ENCODE measurements at places on chromosomes 7 and 10. TPM values are rescaled to one million over a fixed set of nuclear protein-coding genes. Genes with fewer than 3 reads are reported as not detected.

TYW1B gene
- total RNA-seq: 2.3 TPM

PLAC9 gene
- total RNA-seq: not detected

DNAJC12 gene
- total RNA-seq: 0.92 TPM

VSTM2A gene
- total RNA-seq: not detected

SPAG6 gene
- not detected for total RNA-seq

PAX4 gene
- total RNA-seq: not detected

DNA sequence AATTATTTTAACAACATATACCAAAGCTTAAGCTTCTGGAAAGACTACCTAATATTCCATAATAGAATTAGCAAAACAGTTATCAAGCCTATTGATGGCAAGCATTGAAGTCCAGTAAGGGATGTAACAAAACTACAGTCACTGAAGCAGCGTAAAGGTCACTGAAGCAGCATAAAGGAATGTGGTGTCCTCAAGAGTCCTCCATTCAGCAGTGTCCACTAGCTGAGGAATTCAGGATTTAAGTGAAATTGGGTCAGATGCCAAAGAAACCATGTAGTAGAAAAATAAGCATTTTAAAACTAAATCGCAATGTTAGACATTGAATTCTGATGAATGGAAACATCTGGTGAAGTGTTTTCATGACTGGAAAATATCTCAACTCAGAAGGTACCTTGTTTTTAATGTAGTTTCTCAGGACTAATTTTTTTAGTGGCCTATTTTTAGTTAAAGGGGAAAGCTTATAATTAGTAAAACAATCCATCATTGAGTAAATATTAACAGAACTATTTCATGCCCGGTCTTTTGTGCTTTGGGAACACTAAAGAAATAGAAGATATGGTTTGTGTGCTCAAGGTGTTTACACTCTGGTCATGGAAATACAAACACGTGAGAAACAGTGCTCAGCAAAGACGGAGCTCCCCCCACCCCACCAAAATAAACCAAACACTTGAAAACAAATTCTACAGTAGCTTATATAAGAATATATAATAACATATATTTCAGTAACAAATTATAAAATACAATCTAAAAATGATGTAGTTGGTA, 121.4 kb downstream of the CDK14 start:
- DNase-seq: no peak

DNA sequence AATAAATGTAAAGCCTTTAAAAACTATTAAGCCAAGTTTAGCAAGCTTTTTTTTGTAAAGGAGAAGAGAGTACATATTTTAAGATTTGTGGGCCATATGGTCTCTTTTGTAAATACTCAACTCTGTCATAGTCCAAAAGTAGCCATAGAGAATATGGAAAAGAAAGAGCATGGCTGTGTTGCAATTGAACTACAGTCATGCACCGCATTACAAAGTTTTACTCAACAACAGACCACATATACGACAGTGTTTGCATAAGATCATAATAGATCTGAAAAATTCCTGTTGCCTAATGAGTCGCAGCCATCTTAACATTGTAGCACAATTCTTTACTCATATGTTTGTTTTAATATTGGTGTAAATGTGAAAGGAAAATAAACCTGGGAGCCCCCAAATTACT, 440.8 kb downstream of the HTR7 start:
- DNase-seq: no peak

GRCh38 chr10:114420811-114421485, 16.6 kb upstream of the AFAP1L2 start:
- DNase-seq: no peak

DNA sequence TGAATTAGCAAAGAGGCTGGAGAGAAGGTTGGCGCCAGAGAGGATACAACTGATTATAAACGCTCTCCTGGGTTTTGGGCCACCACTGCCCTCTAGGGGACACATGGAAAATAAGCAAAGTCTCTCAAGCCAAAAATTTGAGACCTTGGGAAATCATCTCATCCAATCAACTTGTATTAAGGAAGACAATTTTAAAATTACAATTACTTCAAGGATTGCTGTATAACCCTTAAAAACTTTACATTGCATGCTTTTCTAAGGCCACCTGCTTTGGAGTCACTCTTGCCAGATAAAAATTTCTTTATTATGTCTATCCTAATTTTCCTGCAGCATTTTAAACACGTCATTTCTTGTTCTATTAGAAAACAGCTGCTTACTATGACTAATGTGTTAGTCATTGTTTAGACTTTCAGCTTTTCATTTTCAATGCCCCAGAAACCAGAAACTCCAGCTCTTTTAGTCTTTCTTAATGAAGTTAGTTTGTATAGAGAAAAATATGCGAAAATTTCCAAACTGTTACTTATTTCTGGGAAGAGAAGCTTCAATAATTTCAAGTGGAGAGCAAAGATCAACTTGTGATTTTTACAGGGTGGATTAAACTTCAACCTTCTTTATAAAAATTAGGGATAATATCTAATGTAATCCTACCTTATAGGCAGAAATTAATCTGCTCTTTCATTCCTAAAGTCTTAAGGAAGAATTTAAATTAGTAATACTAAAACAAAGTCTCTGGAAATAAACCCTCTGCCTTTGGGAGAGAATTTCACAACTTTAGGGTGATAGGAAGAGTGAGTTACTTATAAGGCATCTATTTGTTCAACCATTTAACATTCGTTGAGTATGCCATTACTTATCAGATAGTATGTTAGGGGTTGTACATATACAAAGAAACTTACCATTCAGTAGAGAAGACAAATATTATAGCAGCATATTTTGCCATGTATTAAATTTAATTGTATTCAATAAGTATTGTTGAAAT, 20.6 kb upstream of the RHOBTB1 start:
- DNase-seq: peak; percentile 27

DNA sequence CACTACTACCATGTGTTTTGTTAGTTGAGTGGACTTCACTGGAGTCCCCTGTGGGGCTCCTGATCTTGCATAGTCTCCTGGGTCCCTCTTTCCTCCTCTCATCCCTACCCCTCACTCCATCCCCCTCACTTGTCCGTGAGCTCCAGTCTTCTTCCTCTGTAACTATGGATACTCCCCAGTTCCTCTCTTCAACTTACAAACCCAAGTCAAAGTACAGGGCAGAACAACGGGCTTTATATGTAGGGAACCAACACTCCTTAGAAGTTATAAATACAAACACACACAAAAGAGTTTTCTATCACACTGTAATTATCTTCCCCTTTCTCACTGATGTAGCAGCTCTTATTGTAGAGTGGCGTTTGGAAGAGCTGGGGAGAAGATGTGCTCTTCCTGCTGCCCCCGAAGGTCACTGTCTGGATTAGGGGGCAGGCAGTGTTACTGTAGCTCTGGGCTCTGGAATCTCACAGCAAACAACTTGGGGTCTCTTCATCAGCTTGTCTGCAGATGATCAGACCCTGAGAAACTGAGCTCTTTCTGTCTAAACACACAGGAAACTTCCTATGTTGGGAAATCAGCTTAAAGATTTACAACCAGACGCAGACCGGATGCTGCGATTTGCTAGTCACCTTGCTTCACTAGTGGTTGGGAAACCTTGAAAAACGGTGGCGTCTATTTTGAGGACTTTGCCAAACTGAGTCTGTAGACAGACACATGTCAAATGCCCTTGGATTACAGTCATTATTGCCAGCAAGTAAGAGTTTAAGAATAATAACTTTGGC, 13.6 kb downstream of the SNX10 start:
- no peak for DNase-seq

DNA sequence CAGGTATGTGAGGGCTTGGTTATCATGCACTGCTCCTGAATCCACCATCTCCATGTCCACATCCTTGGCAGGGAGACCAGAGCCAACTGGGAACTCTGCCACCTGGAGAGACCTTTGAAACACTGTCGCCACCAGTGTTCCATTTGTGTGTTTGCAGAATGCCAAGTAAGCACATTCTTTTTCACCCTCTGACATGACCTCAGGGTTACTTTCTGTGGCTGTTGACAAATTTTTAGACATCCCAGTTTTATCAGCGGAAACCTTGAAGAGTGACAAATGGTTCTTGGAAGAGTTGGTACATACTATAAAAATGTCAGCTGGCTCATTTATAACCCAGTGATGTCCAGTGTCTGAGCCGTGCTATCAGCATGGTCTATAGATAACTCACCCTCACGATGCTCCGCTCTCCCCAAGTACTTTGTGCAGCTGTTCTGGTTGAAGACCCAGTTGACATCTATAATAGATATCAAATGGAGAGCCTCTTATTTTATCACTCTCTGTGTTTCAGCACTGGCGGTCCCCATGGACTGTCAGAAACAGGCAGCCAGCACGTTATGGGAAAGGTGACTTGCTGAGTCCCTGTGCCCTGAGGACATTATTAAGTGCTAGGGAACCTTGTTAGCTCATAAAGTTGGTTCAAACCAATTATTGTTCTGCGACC, 563.1 kb upstream of the GALNT17 start:
- no peak for DNase-seq

DNA sequence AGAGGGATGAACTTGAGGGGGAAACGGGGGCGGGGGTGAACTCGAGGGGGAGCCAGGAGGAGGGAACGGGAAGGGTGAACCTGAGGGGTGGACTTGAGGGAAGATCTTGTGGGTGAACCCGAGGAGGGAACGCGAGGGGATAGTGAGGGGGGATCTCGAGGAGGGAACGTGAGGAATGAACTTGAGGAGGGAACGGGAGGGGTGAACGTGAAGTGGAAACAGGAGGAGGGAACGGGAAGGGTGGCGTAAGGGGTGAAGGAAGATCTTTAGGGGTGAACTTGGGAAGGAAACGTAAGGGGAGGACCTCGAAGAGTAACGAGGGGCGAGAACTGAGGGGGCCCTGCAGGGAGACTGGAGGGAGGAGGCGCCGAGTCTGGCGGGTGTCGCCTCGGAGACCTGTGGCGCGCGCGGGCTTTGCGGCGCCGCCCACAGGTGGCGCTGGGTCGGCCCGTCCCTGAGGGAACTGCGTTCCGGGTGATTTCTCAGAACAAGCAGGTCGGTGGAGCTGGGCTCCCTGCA, 651 bp downstream of the MYO3A start:
- no peak for DNase-seq

- DNase-seq: no peak
These were observed 10.3 kb upstream of the RASSF4 start for GRCh38 chr10:44949127-44949802.

- no peak for DNase-seq
These were observed 1149.5 kb upstream of the POT1 start for GRCh38 chr7:126079151-126079550.

DNA sequence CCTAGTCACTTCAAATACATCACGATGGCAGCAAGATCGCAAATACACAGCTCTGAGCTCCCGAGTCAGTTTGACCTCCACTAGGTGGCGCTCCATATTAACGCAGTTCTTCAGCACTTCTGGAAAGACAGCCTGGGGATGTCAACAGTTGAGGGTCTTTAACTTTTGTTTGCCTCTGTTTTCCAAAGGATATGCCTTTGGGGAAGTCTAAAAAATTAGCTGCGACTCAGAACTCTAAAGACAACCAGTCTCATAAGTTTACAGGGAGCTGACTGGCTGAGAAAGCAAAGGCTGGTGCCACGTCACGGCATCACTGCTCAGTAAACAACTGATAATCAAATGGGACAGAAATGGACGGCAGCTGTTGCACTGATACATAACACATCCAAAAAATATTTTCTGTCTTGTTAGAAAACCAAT, 458.8 kb downstream of the SORCS1 start:
- no peak for DNase-seq

DNA sequence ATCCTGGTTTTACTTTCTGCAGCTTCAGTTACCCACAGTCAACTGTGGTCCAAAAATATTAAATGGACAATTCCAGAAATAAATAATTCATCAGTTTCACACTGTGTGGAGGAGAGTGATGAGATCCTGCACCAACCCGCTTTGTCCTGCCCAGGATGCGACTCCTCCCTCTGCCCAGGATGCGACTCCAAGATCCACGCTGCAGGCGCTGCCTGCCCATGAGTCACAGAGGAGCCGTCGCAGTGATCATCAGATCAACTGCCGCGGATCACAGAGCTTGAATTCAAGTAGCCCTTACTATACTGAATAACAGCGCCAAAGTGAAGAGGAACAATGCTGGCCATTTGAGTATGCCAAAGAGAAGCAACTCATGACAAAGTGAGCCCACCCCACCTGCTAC, 61.5 kb downstream of the GRB10 start:
- no peak for DNase-seq

GRCh38 chr7:102189756-102190155, 96.9 kb upstream of the SH2B2 start:
- DNase-seq: no peak

DNA sequence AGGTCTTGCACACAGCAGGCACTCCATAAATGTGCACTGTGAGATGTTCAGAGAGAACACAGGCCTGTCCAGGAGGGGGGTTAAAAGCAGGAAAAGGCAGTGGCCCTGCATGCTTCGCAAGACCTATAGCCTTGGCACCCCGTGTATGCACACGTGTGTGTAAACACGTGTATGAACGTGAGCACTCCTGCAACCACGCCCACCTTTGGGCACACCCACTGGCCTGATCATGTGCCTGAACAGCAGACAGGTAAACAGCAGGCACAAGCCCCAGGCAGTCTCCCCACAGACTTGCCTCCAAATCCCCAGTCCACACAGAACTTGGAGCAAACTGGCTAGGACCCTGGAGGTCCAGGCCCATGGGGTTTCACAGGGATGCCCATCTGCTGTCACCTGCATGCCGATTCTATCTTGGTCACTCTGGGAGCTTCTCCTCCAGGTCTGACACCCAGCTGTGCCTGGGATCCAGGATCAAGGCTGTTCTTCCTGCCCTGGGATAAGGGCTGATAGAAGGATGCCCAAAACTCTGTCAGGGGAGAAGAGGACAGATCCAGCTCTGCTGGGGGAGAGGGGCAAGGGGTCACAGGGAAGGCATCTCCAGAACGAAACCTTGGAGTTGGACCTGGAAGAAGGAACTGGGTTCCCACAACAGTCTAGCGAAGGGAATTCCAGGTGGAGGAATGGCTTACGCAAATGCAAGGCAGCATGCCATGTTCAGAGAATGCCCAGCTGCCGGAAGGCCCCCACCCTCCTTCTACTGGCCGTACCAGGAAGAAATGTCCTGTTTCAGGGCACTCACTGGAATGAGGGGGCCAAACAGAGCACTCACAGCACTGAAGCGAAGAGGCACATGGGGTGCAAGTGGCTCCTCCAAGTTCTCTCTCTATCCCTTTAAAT, 14.3 kb upstream of the ZMIZ1 start:
- DNase-seq: no peak

- no peak for DNase-seq
These were observed 102.2 kb downstream of the NT5C2 start for GRCh38 chr10:103090911-103091310.

GRCh38 chr7:44580945-44581878, 819 bp downstream of the TMED4 start:
- DNase-seq: peak; percentile 26

- DNase-seq: no peak
These were observed 1.2 kb downstream of the BRAF start for GRCh38 chr7:140923358-140924006.

GRCh38 chr7:129739427-129739826, 127.9 kb downstream of the NRF1 start:
- DNase-seq: no peak

GRCh38 chr7:50857804-50858489, 75.3 kb upstream of the GRB10 start:
- DNase-seq: no peak
